Activated CD4-positive, alpha-beta memory T cell treated with anti-CD3 and anti-CD28 coated beads, Interleukin-2, amount 10 ng/mL, durations not matched to agents 7 days and 5 days (primary cell): ENCODE measurements at places on chromosomes 1 and 21. TPM values are rescaled to one million over a fixed set of nuclear protein-coding genes. Genes with fewer than 3 reads are reported as not detected.

Gene KCNJ15
- total RNA-seq: not detected

Gene FNDC5
- total RNA-seq: not detected

DNA sequence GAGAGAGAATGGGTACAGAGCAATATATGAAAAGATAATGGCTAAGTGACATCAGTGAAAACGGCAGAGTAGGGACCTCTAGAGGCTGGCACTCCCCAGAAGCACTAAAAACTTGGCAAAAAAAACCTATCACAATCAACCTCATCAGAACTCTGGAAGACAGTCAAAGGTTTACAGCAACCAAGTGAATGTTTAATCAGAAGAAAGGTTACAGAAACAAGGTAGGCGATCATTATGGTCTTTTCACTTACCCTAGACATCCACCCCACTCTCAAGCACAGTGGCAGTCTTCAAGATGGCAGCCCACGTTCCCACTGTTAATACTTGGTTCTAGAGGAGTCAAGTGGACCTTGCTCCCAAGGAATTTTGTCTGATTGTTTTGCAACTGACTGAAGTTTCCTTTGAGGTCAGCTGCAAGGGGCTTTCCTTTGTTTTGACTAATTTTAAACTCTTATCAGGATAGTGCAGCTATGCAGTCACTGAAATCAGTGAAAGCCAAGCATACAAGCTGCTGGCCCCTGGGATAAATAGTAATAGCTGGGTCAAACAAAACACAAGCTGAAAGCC is 7.2 kb downstream of the KIFAP3 start:
- peak overlapping the region; percentile 51 for H3K27ac ChIP-seq
- peaks cover 62% of the 10 kb centered on the region for H3K4me1 ChIP-seq
- no peak for DNase-seq
- no peaks in the 10 kb centered on the region for H3K27me3 ChIP-seq
- peaks cover 42% of the 10 kb centered on the region for H3K36me3 ChIP-seq

Gene SLC22A15
- total RNA-seq: 1.3 TPM

Gene NUDT4B
- 1.1 TPM for total RNA-seq

Gene DUSP23
- total RNA-seq: 24.6 TPM

DNA sequence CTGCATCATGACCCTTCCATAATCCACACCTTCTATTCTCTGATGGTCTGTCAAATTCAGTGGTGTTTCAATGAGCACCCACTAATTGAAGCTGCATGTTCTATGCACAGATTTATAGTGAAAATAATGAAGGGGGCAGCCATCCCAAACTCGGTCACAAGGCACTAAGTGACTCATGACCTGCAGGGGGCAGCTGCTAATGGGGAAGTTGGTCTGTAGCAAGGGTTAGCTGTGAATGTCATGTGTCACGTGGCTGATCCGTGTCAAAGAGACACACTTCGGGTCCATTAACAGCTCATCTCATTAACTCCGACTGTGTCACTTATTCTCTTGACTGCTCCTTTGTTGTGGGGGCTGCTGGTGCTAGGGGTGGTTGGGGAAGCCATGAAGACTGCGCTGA is 306.6 kb downstream of the PCP4 start:
- H3K4me1 ChIP-seq: no peaks in the 10 kb centered on the region
- no peaks in the 10 kb centered on the region for H3K36me3 ChIP-seq
- H3K27ac ChIP-seq: no peak overlapping the region
- DNase-seq: no peak
- H3K27me3 ChIP-seq: no peaks in the 10 kb centered on the region

DNA sequence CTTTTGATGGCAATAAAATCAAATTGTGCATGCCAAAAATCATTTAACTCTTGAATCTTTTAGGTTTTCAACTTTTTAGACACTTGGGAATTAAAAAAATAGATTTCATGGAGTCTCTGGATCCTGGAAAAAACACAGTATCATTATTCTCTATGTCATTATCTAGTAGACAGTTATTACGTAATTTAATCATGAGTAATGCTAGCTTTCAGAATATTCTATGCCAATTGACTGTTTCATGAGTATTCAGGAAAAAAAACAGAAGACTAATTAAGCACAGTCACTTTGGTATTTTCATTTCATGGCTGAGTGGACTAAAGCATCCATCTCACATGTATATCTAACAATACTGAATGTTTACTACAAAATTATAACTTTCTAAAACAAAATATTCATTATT is 44.0 kb downstream of the ODF2L start:
- no peaks in the 10 kb centered on the region for H3K27me3 ChIP-seq
- H3K4me3 ChIP-seq: no peak overlapping the region
- H3K4me1 ChIP-seq: no peaks in the 10 kb centered on the region
- no peak for DNase-seq
- no peak overlapping the region for H3K27ac ChIP-seq

DNA sequence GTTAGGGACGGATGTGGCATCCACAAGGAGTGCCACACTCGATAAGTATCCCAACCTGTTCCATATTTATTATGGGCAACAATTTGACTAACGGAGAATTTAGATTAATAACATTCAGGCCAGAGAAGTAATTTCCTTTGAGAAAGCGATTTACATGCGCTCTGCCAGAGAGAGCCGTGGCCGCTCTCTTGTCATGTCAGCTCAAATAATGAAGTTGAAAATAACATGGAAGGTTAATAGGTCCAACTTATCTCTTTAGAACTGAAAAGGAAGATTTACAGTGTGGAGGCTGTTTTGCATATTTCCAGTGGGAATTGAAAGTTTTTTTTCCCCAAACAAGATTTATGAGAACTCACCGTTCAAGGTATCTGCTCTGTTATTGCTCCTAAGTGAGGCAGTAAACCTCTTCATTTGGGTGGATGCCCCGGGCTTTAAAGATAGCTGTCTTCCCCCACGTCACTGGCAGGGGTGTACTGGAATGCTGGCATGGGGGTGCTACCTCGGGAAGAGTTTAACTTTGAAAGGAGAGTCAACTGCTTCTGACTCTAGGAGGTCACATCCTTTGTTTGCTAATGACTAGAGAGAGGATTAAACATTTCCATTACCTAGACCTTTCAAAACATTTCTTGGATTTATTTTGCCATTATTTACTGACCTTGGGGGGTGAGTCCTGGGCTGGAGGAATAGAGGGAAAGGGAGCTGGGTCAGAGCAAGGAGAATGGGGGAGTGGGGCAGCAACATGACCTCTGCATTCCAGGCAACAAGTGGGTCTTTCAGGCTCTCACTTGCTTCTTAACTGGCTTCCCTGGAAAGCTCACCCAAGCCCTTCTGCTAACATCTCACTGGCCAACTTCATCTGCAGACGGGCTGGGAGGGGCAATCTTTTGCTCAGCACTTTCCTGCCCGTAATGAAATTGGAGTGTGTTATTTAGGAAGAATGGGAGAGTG is 204.2 kb downstream of the CAMTA1 start:
- peaks cover 26% of the 10 kb centered on the region for H3K27me3 ChIP-seq
- no peak for DNase-seq
- H3K27ac ChIP-seq: no peak overlapping the region
- H3K4me3 ChIP-seq: no peak overlapping the region

DNA sequence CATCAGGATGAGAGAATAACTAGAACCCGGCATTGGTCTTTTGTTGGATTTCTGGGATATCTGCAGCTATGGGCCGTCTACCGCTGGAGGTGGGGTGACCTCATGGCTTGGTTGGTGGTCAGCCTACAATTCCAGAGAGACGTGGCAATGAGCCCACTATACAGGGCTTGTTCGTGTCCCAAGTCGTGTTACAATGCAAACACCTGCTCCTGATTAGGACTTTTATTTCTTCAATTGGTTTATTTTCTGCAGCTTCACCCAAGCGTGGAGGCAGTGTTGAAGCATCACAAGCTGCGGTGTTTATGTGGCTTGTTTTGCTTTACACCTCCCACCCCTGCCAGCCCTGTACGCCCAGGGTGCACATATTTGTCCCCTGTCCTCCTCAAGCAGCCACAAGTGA is 211.7 kb upstream of the TMEM51 start:
- peaks cover 2% of the 10 kb centered on the region for H3K27me3 ChIP-seq
- no peaks in the 10 kb centered on the region for H3K4me1 ChIP-seq
- no peak overlapping the region for H3K4me3 ChIP-seq
- H3K27ac ChIP-seq: no peak overlapping the region
- no peak for DNase-seq
- H3K36me3 ChIP-seq: no peaks in the 10 kb centered on the region

GRCh38 chr1:214281720-214282629 is 1.0 kb downstream of the SMYD2 start:
- peaks cover 41% of the 10 kb centered on the region for H3K4me1 ChIP-seq
- H3K27me3 ChIP-seq: no peaks in the 10 kb centered on the region
- no peak for DNase-seq
- H3K36me3 ChIP-seq: peaks cover 6% of the 10 kb centered on the region
- H3K27ac ChIP-seq: peak overlapping the region; percentile 72

Gene C1orf115
- total RNA-seq: 1.2 TPM

GRCh38 chr1:181318022-181318857 is 165.1 kb upstream of the CACNA1E start:
- DNase-seq: no peak
- H3K36me3 ChIP-seq: no peaks in the 10 kb centered on the region
- H3K4me1 ChIP-seq: peaks cover 10% of the 10 kb centered on the region
- peaks cover 66% of the 10 kb centered on the region for H3K27me3 ChIP-seq
- H3K27ac ChIP-seq: no peak overlapping the region
- no peak overlapping the region for H3K4me3 ChIP-seq

GRCh38 chr21:43597052-43597451 is 62.2 kb downstream of the HSF2BP start:
- H3K4me1 ChIP-seq: peaks cover 2% of the 10 kb centered on the region
- H3K4me3 ChIP-seq: no peak overlapping the region
- H3K27ac ChIP-seq: no peak overlapping the region
- H3K27me3 ChIP-seq: peaks cover 27% of the 10 kb centered on the region
- no peak for DNase-seq
- H3K36me3 ChIP-seq: no peaks in the 10 kb centered on the region

Gene KCND3
- total RNA-seq: not detected

- peaks cover 6% of the 10 kb centered on the region for H3K4me1 ChIP-seq
- H3K36me3 ChIP-seq: peaks cover 30% of the 10 kb centered on the region
- DNase-seq: no peak
- no peaks in the 10 kb centered on the region for H3K27me3 ChIP-seq
- H3K27ac ChIP-seq: no peak overlapping the region
Observed at GRCh38 chr1:28380394-28380793, 10.9 kb downstream of the PHACTR4 start.

Gene CD101
- 3.6 TPM for total RNA-seq

Gene LCK
- 469 TPM for total RNA-seq

DNA sequence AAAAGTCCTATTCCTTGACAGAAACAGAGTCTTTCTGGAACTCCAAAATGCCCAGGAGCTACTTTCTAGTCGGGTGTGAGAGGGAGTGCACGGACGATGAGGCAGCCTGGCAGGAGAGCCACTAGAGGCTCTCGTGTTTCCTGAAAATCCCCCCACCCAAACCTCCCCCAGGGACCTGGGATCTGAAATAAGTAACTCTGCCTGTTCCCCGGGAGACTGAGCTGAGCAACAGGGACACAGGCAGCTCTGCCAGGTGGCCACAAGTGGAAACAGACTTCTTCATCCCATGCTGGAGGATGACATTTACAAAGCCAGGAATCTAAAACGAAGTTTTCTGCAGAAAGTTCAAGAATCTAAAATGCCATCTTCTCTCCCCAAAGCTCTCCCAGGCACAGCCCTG is 77.1 kb downstream of the ITPKB start:
- peaks cover 19% of the 10 kb centered on the region for H3K36me3 ChIP-seq
- H3K27ac ChIP-seq: peak overlapping the region; percentile 92
- no peak overlapping the region for H3K4me3 ChIP-seq

- DNase-seq: no peak
- no peak overlapping the region for H3K27ac ChIP-seq
- no peaks in the 10 kb centered on the region for H3K36me3 ChIP-seq
- no peaks in the 10 kb centered on the region for H3K27me3 ChIP-seq
Observed at GRCh38 chr21:45938811-45939520, 42.6 kb upstream of the COL6A1 start.

Gene KLHDC9
- 1.2 TPM for total RNA-seq

GRCh38 chr1:41955461-41956159 is 36.9 kb upstream of the HIVEP3 start:
- no peak for DNase-seq
- no peak overlapping the region for H3K4me3 ChIP-seq
- peaks cover 12% of the 10 kb centered on the region for H3K4me1 ChIP-seq
- no peaks in the 10 kb centered on the region for H3K27me3 ChIP-seq
- no peak overlapping the region for H3K27ac ChIP-seq

Gene ANGPTL3
- not detected for total RNA-seq

Gene SAMD11
- total RNA-seq: not detected

DNA sequence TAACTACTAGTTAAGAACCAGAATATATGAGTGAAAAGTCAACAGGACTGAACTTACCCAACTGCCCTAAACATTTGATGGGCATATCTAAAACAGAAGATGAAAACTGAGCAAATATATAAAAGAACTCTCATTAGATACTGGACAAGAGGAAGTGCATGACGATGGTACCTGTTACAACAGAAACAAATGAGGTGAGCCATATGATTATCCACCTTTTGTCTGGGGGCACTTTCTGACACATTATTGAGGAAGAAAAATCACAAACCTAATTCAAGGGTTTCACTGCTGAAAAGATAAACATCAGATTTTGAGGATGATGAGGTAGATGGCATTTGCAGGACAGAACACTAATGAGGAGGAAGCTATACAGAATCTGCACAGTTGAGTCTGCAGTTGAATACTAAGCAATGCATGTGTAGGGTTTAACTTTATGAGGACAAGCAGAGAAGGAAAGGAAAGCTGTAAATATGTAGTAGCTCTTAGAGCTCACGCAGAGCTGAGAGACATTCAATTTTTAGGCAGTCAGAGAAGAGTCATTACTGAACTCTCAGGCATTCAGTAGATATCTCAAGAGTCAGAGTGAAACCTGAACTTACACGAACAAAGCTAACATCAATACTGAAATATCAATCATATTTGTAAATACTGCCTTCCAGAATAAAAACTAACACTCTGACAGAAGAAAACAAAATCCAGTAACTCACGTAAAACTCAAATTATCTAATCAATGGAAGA is 262.1 kb downstream of the AKT3 start:
- H3K27ac ChIP-seq: peak overlapping the region; percentile 60
- peaks cover 31% of the 10 kb centered on the region for H3K4me1 ChIP-seq
- H3K27me3 ChIP-seq: no peaks in the 10 kb centered on the region
- peaks cover 48% of the 10 kb centered on the region for H3K36me3 ChIP-seq

DNA sequence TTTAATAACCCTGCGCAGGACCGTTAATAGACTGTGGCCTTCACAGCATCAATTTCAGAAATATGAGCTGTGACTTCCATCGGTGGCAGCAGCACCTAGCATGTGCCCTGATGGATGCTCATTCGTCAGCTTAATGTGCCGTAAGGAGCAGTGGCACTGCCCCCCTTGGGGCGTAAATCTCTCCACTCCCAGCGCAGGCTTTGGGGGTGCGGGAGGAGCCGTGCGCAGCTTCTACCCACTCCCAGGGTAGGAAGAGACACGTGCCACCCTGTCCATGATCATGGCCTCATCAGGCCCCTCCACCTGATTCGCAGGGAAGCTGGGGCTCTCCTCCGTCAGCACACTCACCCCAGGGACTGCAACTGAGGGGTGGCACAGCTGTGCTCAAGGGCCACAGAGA is 149.5 kb downstream of the NPHP4 start:
- no peak overlapping the region for H3K27ac ChIP-seq
- H3K27me3 ChIP-seq: no peaks in the 10 kb centered on the region
- DNase-seq: no peak
- H3K4me3 ChIP-seq: no peak overlapping the region
- H3K36me3 ChIP-seq: no peaks in the 10 kb centered on the region
